ENCODE measurements at places on chromosomes 11 and 22. TPM values are rescaled to one million over a fixed set of nuclear protein-coding genes. Genes with fewer than 3 reads are reported as not detected.

DNA sequence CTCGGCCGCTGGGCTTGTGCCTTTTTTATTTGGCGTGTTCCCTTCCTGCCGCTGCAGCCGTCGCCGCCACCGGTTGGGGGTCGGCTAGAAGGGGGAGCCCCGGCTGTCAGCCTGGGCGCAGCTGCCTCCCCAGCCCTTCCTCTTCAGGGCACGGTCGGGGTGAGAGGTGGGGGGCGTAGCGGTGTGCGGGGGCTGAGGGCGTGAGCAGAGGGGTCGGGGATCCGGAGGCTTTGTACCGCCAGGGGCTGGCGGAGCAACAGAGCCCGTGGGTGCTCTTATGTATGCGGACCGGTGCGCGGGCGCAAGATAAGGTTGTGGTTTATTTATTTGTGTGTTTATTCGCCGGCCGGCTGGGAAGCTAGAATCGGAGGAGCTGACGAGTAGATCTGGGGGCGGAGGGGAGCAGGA, 477 bp downstream of the ZBTB16 start:
- DNase-seq, result no peak

DNA sequence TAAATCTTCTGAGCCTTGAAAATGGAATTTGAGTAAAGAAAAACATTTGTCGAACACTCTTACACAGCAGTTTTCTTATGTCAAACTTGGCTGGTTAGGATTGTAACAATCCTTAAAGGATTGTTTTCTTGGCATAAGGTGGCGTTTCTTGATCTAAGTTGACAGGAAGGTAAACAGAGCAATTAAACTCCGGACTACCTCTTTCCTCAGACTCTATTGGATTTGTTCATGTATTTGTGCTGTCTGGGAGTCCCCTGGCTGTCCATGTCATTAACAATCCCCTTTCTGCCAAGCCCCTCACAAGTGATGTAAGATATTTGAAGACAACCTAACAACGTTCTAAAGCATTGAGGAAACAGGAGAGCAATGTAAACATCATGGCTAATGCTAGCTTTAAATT, 222.5 kb upstream of the SNX19 start:
- DNase-seq, result no peak

- DNase-seq, result no peak
Observed at GRCh38 chr11:88704485-88704884, 361.3 kb downstream of the GRM5 start.

GRCh38 chr11:22454461-22455090, 116.4 kb downstream of the SLC17A6 start:
- DNase-seq, result no peak

DNA sequence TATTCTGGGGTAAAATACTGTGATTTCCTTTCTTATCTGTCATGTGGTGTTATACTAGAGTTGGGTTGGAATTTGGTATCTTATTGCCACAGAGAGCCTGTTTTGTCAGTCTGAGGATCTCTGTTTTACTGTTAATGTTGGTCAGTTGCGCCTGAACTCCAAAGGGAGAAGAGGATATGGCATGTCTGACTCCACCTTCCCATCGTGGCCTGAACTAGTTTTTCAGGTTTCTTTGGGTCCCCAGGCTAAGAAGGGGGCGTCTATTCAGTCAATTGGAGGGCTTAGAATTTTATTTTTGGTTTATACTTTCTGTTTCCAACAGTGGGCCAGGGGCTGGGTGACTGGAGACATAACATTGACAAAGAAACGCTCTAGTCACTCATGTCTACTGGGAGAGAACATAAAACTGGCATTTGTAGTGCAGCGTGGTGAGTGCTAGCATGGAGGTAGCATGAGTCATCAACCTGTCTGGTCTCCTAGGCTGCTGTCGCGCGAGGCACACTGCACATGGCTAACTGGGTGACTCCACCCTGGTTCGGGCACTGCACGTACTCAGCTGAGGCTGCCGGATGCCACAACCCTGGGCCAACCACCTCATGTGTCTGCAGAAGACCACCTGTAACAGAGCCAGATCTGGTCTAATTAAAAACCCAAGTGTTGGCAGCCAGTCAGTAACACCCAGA, 120.1 kb upstream of the OR9Q1 start:
- no peak for DNase-seq

DNA sequence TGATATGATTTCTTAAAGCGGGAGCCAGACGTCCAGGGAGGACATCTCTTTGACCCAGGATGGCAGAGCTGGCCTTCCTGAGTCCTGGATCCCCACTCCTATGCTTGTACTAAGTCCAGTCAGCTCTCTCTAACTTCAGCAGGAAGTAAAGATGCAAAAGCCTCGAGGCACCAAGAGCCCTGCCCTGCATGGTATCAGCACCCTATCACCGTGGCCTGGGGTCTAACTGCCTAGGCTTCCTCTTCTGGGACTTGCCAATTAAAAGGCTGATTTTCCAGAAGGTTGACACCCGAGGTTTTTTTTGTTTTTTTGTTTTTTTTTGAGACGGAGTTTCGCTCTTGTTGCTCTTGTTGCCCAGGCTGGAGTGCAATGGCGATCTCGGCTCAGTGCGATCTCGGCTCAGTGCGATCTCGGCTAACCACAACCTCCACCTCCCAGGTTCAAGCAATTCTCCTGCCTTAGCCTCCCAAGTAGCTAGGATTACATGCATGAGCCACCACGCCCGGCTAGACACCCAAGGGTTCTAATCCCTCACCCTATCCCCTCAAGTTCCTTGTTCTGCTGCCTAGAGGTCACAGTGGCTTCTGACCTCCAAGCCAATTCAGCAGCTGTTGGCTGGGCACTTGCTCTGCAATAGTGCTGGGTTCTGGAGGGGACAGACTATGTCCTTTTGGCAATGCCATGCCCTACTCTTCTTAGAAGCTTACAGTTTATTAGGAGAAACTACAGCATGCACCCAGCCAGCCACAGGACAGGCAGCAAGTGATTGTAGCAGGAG, 50.6 kb upstream of the FTH1 start:
- DNase-seq, result no peak

DNA sequence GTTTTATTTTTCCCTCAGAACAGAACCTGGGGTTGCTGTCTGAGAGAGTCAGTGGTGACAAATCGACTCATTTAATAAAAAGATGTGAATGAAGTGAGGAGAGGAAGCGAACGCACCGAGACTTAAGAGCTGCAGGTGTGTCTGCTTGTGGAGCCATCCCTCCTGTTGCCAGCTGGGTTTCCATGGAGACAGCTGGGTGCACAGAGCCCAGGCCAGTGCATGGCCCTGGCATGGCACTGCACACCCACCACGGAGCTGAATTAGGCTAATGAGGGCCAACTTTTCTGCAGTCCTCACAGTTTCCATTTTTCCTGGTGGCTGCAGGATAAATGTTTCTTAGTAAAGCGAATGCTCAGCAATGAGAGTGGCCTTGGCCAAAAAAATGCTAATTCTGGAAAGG, 750.2 kb downstream of the OPCML start:
- DNase-seq, result no peak

- DNase-seq, result no peak
Observed at GRCh38 chr11:2295971-2296912, 5.5 kb downstream of the C11orf21 start.

GRCh38 chr11:134503100-134503499, 91.1 kb upstream of the B3GAT1 start:
- DNase-seq, result no peak

- DNase-seq, result no peak
Observed at GRCh38 chr22:35746248-35746647, 28.6 kb downstream of the APOL5 start.

- DNase-seq, result no peak
Observed at GRCh38 chr11:90252053-90252452, 29.2 kb upstream of the CHORDC1 start.

GRCh38 chr22:24707470-24707801, 67.1 kb downstream of the PIWIL3 start:
- no peak for DNase-seq

GRCh38 chr22:46770726-46771125, 8.3 kb downstream of the TBC1D22A start:
- DNase-seq, result no peak

GRCh38 chr11:120527111-120527761, 15.7 kb downstream of the GRIK4 start:
- DNase-seq, result peak; percentile 84

GRCh38 chr22:29702000-29702930, 17.5 kb upstream of the CABP7 start:
- no peak for DNase-seq

GRCh38 chr11:119100246-119100970, 1.2 kb downstream of the DPAGT1 start:
- no peak for DNase-seq

DNA sequence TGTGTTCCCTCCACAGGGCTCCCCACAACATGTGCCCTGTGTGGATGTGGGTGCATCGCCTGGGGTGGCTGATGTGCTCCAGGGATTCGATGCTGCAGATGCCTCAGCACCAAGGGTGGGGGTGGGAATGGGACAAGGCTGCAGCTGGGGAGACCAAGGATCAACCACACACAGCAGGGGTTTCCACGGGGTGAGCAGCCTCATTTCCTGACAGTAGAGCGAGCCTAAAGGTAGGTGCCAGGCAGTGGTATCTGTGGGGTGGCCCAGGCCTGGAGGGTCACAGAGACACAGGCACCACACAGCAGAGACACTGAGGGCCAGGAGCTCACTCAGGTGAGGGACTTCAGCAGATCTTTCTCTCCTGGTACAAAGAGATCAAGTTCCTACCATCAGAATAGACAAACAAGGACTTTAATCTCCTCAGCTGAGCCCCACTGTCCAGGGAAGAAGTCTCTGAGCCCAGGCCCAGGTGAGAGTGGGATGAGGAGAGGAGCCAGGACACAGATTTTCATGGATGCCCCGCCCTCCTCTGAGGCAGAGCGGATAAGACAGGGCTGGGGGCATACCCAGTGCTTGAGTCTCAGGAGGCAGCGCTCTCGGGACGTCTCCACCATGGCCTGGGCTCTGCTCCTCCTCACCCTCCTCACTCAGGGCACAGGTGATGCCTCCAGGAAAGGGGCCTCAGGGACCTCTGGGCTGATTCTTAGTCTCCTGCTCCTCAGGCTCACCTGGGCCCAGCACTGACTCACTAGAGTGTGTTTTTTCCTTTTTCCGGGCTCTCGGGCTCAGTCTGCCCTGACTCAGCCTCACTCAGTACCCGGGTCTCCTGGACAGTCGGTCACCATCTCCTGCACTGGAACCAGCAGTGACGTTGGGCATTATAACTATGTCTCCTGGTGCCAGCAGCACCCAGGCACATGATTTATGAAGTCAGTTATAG, 19.7 kb downstream of the GGTLC2 start:
- no peak for DNase-seq

GRCh38 chr11:69726481-69726880, 22.7 kb upstream of the FGF19 start:
- no peak for DNase-seq

DNA sequence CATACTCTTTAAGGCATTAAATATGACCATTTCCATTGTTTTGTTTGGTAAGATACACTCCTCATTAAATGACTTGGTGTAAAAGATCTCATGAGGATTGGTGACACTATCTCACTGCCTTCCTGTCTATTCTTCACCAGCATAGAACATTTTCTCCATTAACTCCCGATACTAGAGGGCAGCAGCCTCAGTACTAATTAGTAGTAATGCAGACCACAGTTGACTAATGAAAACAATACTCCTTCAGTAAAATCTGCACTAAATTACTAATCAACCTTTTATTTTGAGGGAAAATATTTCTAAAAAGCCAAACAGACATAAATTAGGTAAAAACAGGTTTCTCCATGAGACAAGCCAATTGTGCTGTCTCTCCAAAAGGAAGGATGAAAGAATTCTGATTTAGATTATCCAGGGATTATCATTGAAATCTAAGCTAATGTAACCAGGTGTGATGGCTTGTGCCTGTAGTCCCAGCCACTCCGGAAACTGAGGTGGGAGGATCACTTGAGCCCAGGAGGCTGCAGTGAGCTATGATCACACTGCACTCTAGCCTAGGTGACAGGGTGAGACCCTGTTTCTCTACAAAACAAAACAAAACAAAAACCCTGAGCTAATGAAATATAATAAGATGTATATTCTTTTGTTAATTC, 9.4 kb downstream of the PGM2L1 start:
- DNase-seq, result peak; percentile 78

- no peak for DNase-seq
Observed at GRCh38 chr22:22446517-22446916, 62.0 kb downstream of the ZNF280B start.

- no peak for DNase-seq
Observed at GRCh38 chr11:94550513-94550912, 6.8 kb downstream of the FUT4 start.

DNA sequence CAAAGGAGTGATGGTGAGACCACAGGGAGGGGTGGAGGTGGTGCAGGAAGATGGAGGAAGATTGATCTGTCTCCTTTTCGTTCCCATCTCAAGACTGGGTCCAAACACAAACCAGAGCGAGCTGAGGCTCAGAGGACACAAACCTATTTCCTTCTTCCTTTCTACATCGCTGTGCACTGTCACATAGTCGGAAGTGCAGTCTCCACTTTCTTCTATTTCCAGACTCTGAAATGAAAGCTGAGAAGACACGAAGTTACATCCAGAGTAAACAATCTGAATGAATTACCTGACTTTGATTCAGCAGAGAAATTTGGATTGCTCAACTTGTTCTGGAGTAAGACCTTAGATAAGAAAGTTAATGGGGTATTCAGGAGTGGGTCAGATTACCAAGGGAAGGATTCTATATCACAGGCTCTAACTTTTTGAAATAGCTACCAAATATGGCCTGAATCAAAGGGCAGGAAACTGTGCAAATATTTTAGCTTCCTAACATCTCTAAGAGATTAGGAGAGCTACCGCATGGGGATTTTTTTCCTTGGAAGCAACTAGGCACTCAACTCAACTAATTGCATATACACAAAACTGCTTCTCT, 14.4 kb downstream of the OVCH2 start:
- DNase-seq, result no peak

DNA sequence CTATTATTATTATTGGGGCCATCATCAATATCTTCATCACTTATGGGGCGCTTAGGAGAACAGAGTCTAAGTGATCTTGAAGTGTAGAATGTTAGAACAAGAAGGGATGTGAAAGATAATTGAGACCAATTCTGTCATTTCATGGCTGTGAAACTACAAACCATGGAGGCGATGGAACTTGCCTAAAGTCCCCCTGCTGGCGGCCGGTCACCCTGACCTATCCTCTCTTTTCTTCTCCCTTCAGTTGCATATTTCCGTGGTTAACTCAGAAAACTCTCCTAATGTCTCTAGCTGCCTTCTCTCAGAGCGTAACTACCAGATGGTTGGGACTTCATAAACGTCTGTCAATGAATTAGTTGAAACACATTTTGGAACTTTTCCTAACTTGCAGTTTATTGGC, 6.6 kb upstream of the OR4B1 start:
- no peak for DNase-seq

DEFB131B gene
- polyA plus RNA-seq, result not detected

DCHS1 gene
- polyA plus RNA-seq, result 20.2 TPM

KCNJ1 gene
- not detected for polyA plus RNA-seq

SPINDOC gene
- 15.8 TPM for polyA plus RNA-seq

DDB1 gene
- 270 TPM for polyA plus RNA-seq

PDGFB gene
- 7.9 TPM for polyA plus RNA-seq

MMP13 gene
- polyA plus RNA-seq, result not detected

DYNC2H1 gene
- 13.5 TPM for polyA plus RNA-seq

INPP5J gene
- polyA plus RNA-seq, result 0.65 TPM

UCP2 gene
- polyA plus RNA-seq, result 4.9 TPM

LDLRAD3 gene
- 17.1 TPM for polyA plus RNA-seq

MS4A3 gene
- not detected for polyA plus RNA-seq

OR52L1 gene
- not detected for polyA plus RNA-seq

DSCAML1 gene
- 0.77 TPM for polyA plus RNA-seq

Data from ovary (tissue), 10 donors.